Activated T-cell treated with anti-CD3 and anti-CD28 coated beads, Interleukin-2, amount 50 U/mL, for 72 hours (primary cell): ENCODE measurements at places on chromosomes 2 and 18. TPM values are rescaled to one million over a fixed set of nuclear protein-coding genes. Genes with fewer than 3 reads are reported as not detected.

Gene NT5C1B
- total RNA-seq, result not detected

Gene OTOS
- not detected for total RNA-seq

Gene OR6B2
- total RNA-seq, result not detected

Gene CASP8
- 78.7 TPM for total RNA-seq

Gene FIGN
- total RNA-seq, result not detected

Gene ACOXL
- 0.44 TPM for total RNA-seq

Gene RGPD4
- total RNA-seq, result not detected

- no peaks in the 10 kb centered on the region for H3K4me1 ChIP-seq
- H3K27me3 ChIP-seq, result no peaks in the 10 kb centered on the region
- H3K36me3 ChIP-seq, result no peaks in the 10 kb centered on the region
- H3K4me3 ChIP-seq, result no peak overlapping the region
- no peak for DNase-seq
- H3K27ac ChIP-seq, result no peak overlapping the region
Observed at GRCh38 chr2:107419191-107419590, 407.5 kb upstream of the RGPD4 start.

GRCh38 chr2:8714283-8714682 is 32.4 kb downstream of the ID2 start:
- no peak for DNase-seq
- peaks cover 15% of the 10 kb centered on the region for H3K27me3 ChIP-seq
- H3K4me3 ChIP-seq, result no peak overlapping the region
- H3K27ac ChIP-seq, result no peak overlapping the region
- peaks cover 9% of the 10 kb centered on the region for H3K36me3 ChIP-seq

DNA sequence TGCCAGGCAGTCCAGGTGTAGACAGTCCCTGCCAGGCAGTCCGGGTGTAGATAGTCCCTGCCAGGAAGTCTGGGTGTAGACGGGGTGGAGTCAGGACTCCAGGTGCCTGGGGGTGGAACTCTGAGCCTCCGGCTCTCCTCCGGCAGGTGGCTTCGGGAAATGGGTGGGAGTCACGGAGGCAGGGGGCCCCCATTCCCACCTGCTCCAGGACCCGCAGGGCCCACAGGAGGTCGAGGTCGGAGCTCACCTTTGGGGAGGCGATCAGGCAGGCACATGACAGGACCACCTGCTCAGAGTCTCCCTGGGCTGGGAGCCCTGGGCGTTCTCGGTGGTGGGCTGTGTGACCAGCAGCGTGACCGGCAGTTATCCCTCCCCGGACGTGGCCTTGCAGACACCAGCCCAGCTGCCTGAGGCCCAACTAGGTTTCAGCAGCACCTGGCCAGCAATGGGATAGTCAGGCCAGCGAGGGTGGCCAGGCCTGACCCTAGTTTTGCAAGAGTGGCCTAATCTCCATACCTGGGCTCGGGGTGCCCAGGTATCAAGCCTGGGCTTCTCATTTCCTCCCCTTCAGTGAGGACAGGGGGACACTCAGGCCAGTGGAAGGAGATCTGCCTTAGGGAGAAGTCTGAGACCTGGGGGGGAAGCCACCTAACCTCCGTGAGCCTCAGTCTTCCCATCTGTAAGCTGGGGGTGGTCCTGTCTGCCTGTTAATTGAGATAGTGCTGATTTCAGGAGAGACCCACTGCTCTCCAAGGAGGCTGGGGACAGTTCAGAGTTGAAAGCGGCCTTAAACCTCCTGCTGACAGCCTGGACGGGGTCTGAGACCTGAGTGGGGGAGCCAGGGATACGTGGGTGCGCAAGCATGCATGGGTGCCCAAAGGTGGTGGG is 13.2 kb downstream of the GPC1 start:
- peaks cover 25% of the 10 kb centered on the region for H3K27me3 ChIP-seq
- H3K4me3 ChIP-seq, result no peak overlapping the region
- no peak for DNase-seq
- H3K36me3 ChIP-seq, result no peaks in the 10 kb centered on the region

DNA sequence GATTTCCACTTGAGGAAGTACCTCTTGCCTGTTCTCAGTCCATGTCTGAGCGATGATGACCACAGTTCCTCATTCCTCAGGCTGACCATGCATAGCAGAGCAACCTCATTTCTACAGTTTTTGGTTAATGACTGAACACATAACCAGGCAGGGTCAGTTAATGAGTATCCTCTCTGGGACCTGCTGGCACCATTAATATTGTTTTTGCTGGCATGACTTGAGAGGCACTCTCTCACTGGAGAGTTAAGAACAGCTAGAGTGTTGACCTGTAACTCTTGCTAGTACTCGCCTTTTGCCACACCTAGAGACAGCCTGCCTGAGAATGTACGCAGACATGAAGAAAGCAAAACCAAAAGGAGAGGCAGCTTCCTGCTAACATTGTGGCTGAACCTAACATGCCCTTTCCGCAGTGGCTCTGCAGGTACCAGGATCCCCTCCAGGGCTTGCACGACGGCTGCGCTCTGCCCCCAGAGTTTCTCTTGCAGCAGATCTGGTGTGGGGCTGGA is 23.9 kb downstream of the PECR start:
- H3K27me3 ChIP-seq, result no peaks in the 10 kb centered on the region
- H3K27ac ChIP-seq, result peak overlapping the region; percentile 97
- peaks cover 4% of the 10 kb centered on the region for H3K36me3 ChIP-seq
- H3K4me1 ChIP-seq, result peaks cover 27% of the 10 kb centered on the region
- H3K4me3 ChIP-seq, result peak overlapping the region; percentile 92

- H3K4me1 ChIP-seq, result peaks cover 9% of the 10 kb centered on the region
- H3K27ac ChIP-seq, result no peak overlapping the region
- no peaks in the 10 kb centered on the region for H3K27me3 ChIP-seq
- no peak for DNase-seq
- H3K4me3 ChIP-seq, result no peak overlapping the region
- no peaks in the 10 kb centered on the region for H3K36me3 ChIP-seq
Observed at GRCh38 chr2:60984720-60985119, 32.8 kb upstream of the PEX13 start.

- peak overlapping the region; percentile 59 for H3K27ac ChIP-seq
- H3K4me3 ChIP-seq, result peak overlapping the region; percentile 53
- no peak for DNase-seq
Observed at GRCh38 chr18:58547864-58548263, 81.0 kb downstream of the ALPK2 start.

DNA sequence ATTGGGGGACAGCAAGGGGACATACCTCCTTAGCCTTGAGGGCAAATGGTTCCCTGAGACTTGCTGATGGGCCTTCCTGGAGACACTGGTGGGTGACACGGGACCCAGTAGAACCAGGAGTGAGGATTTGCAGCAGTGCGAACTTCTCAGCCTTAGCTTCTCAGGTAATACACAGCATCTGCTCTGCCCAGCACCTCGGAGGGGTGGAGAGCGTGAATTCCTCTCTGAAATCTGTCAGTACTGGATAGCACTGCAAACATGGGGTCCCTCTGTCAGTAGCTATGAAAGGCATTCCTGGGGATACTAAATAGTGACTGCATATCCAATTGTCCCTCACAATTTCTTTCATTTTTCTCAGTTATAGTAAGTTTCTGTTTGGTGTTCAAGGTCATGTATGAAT is 151.7 kb downstream of the GBX2 start:
- H3K4me3 ChIP-seq, result no peak overlapping the region
- no peak overlapping the region for H3K27ac ChIP-seq
- DNase-seq, result no peak
- H3K27me3 ChIP-seq, result peaks cover 11% of the 10 kb centered on the region

DNA sequence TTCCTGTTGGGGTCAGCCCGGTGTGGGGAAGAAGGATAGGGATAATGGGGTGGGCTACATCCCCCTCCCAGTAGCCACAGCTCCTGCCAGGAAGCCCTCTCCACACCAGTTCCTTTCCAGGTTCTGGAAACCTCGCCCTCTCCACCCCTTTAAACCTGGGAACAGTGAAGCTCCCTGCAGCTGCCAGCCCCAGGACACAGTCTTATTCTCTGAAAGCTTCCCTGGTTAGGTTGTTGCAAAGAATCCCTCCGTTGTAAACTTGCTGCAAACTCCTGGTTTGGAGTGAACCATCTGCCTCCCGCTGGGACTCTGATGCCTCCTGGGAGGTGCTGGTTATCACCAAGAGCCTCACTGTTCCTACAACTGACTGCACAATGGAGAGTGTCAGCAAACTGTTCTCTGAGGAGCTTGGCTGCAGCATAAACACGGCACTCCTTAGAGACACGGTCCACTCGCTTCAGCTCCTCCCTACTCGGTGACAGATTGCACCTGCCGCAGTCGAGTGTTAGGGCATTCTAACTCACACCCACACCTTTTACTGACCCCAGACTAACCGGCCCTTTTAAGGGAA is 261.8 kb upstream of the RAB6C start:
- no peak overlapping the region for H3K4me3 ChIP-seq
- H3K36me3 ChIP-seq, result no peaks in the 10 kb centered on the region
- no peaks in the 10 kb centered on the region for H3K27me3 ChIP-seq
- no peak for DNase-seq
- H3K4me1 ChIP-seq, result no peaks in the 10 kb centered on the region

GRCh38 chr2:2938481-2938880 is 439.1 kb downstream of the EIPR1 start:
- H3K27me3 ChIP-seq, result no peaks in the 10 kb centered on the region
- H3K4me1 ChIP-seq, result no peaks in the 10 kb centered on the region
- H3K27ac ChIP-seq, result no peak overlapping the region
- no peak for DNase-seq

GRCh38 chr2:76280686-76281085 is 570.0 kb upstream of the GCFC2 start:
- no peak overlapping the region for H3K27ac ChIP-seq
- DNase-seq, result no peak
- H3K36me3 ChIP-seq, result no peaks in the 10 kb centered on the region
- H3K4me3 ChIP-seq, result no peak overlapping the region
- H3K4me1 ChIP-seq, result no peaks in the 10 kb centered on the region
- H3K27me3 ChIP-seq, result no peaks in the 10 kb centered on the region
